Activated CD4-positive, alpha-beta T cell treated with anti-CD3 and anti-CD28 coated beads, Interleukin-2, amount 50 U/mL, for 16 hours (primary cell): ENCODE measurements at places on chromosomes 2 and 18.
A peak's percentile ranks its signal among the peaks of the same experiment; 100 is the strongest.

DNA sequence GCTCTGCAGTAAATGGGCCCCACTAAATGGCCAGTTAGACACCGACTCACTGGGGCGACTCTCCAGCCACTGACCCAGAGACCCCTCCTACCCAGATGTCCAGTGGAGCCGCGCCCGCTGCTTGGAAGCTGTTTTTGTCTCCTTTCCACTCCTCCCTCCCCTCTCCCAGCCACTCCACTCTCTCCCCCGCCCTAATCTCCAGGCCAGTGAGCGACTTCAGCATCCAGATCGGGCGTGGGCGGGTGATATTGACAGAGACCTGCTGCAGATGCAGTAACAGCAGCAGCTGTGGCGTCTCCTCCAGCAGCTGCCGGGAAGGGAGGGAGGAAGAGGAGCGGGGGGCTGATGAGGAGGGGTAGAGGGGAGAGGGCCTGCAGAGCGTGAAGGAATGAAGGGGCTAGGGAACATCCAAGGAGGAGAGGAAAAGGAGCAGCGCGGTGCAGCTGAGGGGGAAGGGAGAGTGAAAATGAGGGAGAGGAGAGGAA lies at the start of gene SCN7A:
Gene SCN7A (minus strand): TSS at position 110 of the 485 bp plus-strand sequence. CDS start 16,553 bp downstream, outside the sequence.
- DNase-seq = no peak

DNA sequence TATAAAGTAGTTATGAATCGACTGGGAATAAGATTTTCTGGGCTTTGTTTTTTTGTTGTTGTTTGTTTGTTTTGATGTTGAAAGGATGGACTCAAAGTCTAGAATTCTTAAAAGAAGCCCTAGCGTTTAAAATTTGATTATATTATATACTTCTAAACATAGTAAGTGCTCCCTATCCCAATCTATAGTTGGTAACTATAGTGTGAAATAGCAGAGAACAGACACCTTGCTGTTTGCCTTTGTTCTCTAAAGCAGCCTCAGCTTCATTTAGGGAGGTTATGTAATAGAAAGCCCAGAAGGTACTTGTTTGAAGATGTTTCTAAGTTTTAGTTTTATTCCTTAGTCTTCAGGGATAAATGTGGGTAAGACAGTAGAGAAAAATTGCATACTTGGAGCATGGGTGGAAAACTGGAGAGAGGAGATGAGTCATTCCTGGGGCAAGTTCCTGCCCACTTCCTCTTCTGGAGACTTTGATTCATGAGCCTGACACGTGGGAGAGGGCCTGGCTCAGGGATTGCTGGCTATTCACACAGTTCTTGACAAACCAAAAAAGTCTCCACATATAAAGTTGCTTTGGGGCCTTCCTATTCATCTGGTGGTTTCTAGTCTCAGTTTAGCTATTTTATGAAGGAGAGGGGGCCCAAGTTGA lies 131.9 kb downstream of the MYO1B start:
- DNase-seq = peak; percentile 37

DNA sequence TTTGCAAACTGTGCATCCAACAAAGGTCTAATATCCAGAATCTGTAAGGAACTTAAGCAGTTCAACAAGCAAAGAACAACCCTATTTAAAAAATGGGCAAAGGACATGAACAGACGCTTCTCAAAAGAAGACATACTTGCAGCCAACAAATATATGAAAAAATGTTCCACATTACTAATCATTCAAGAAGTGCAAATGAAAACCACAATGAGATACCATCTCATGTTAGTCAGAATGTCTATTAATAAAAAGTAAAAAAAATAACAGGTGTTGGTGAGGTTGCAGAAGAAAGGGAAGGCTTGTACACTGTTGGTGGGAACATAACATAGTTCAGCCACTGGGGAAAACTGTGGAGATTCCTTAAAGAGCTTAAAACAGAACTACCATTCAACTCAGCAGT lies 126.2 kb downstream of the NAT8 start:
- no peak for DNase-seq

DNA sequence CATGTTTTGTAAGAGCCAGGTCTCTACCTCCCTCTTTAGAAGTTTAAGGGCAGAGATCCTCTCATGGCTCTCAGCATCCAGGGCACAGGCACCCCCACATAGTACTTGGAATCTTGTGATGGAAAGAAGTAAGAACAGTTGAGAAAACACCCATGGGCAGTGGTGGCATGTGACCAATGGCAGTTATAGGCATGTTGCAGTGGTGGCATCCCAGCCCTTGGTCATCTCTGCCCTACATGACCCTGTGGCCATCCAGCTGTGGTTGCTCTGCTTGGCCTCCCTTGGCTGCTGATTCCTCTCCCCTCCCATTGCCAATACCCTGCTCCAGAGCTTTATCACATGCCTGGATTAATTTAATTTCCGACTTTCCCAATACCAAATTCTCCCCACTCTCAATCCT lies 13.3 kb upstream of the MSH2 start:
- DNase-seq = no peak

- peak; percentile 30 for DNase-seq
Measured at GRCh38 chr2:8544171-8544785, 137.6 kb upstream of the ID2 start.
